Parietal lobe (tissue), 2 donors: ENCODE measurements at places on chromosomes 6 and 20. TPM values are rescaled to one million over a fixed set of nuclear protein-coding genes. Genes with fewer than 3 reads are reported as not detected.

Gene SYNJ2
- 8.8 TPM for total RNA-seq

Gene PRR18
- not detected for total RNA-seq

Gene IYD
- total RNA-seq, result not detected

Gene GGT7
- total RNA-seq, result 26.9 TPM

Gene SMOC2
- total RNA-seq, result 1.3 TPM

Gene DIDO1
- total RNA-seq, result 72.6 TPM

Gene FOXF2
- total RNA-seq, result 2.5 TPM

Gene APCDD1L
- not detected for total RNA-seq

Gene BTN1A1
- not detected for total RNA-seq

Gene PRSS35
- total RNA-seq, result 2.5 TPM

Gene TAAR1
- not detected for total RNA-seq

Gene SLC13A3
- 13.1 TPM for total RNA-seq

Gene OOEP
- not detected for total RNA-seq

Gene KCNK15
- not detected for total RNA-seq

Gene ANGPT4
- total RNA-seq, result not detected

Gene ADAM33
- total RNA-seq, result 3.8 TPM

Gene SENP6
- 319 TPM for total RNA-seq

Gene SMIM8
- total RNA-seq, result 54.1 TPM

Gene ZC3H12D
- total RNA-seq, result 0.31 TPM

Gene SPATS1
- total RNA-seq, result not detected

Gene GDAP1L1
- 121 TPM for total RNA-seq

Gene DLL1
- total RNA-seq, result 18.2 TPM

Gene BEND6
- 20.7 TPM for total RNA-seq

Gene MCCD1
- not detected for total RNA-seq

Gene COL11A2
- 3.4 TPM for total RNA-seq

Gene IGF2R
- total RNA-seq, result 42.9 TPM

Gene TNF
- total RNA-seq, result not detected

Gene SLC17A2
- total RNA-seq, result not detected
